ENCODE measurements at places on chromosomes 7 and 10.

DNA sequence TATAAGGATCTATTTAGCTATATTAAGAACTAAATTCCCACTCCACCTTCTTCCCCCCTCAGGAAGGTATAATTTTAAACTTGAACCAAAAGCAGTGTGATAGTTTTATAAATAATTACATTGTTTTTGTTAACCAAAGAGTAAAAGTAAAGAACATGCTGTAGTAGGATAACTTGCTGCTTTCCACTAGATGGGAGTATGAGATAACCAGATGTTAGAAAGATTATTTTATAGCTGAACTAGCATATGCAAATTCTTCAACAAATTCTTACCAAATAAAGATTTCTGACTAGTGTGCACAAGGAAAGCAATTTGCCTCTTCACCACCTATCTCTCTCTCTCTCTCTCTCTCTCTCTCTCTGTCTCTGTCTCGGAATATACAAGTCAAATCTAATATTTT lies 31.8 kb downstream of the TES start:
- no peak for DNase-seq

GRCh38 chr7:149310113-149310836 lies 48.3 kb downstream of the ZNF783 start:
- DNase-seq = peak; percentile 44

GRCh38 chr7:100492738-100493475 lies 9.2 kb downstream of the NYAP1 start:
- no peak for DNase-seq

DNA sequence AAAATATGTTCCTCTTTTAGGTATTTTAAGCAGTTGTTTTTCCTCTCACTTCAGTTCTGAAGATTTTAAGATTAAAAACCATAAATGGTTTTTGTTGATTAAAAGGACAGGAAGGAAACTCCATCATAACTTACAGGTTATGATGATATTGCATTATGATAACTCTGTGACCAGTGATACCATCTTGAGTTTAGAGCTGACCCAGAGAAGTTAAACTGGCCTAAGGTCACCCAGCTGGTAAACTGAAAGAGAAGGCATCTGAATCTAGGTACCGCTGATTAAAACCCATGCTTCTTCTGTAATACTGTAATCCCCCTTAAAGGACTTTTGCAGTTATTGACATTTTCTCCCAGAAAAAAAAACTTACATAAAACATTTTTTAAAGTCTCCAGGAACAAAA lies 29.6 kb downstream of the LOXL4 start:
- no peak for DNase-seq

GRCh38 chr7:4683043-4683883 lies 1.2 kb downstream of the FOXK1 start:
- DNase-seq = no peak

GRCh38 chr10:111347386-111348013 lies 270.7 kb downstream of the ADRA2A start:
- no peak for DNase-seq

DNA sequence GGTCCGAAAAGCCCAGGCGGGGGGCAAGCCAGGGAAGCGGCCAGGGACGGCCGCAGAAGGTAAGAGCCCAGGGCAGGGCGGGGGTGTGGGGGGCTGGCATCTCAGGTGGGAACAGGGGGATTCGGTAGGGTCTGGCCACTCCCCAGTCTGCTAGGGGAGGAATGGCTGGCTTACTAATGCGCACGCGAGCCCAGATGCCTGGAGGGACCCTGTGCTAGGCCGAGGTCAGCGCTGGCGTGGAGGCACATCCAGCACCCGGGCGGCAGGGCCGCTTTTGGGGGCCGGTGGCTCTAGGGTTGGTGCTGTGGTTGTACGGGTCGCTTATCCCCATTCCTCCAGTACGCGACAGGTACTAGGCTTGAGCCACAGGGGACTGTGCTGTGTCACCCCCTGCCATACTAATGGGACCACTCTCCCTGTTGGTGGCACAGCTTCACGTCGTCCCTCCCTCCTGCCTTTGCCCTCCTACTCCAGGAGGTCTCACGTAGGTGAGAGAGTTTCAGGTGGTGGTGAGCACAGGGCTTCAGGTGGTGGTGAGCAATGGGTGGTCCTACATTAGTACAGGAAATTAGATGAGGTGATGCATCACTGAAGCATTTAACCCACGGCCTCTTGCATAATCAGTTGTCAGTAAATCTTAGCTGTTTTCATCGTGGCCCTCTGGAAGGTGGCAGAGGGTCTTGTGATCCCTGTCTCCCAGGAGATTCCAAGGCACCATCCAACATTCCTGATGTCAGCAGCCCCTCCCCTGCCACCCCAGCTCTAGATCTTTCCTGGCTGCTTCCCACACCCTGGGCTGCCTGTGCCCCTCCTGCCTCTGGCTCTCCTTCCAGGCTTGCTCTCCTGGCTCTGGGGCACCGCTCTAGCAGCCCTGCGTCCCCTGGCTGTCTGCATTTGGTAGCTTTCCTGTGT lies 971 bp downstream of the AEBP1 start:
- no peak for DNase-seq

DNA sequence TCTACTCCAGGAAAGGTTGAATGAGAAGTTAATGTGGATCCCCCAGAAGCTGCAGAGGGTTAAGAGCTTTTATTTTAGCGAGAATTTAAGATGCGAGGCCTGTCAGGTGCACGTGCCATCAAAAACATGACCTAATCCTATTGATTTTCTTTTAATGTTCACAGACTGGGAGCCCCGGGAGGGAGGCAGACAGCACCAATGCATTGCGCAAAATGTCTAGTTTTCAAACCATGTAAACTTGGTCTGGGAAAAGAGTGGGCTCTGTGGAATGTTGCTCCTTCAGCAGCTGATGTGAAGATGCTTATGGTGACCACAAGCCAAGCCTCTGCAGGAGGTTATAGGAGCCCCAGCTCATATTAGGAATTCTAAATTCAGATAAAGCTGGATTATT lies 172.0 kb upstream of the ITGB1 start:
- peak; percentile 90 for DNase-seq

- no peak for DNase-seq
Measured at GRCh38 chr10:8130973-8131911, 76.8 kb downstream of the GATA3 start.

DNA sequence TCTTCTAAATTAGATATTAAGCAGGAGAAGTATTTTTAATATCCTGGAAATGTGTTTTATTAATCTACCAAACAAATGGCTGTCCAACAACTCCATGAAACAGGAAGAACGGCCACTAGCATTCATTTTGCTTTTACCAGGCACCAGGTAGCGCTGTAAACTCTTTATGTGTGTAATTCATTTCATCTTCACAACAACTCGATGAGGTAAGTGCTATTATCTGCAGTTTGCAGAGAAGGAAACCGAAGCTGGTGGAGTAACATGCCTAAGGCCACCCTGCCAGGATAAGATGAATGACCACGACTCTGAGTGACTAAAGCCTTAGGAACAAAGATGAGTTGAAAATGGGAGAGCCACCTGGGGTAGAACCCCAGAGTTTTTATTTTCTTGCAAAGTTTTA lies 101.2 kb downstream of the KIAA1217 start:
- no peak for DNase-seq

DNA sequence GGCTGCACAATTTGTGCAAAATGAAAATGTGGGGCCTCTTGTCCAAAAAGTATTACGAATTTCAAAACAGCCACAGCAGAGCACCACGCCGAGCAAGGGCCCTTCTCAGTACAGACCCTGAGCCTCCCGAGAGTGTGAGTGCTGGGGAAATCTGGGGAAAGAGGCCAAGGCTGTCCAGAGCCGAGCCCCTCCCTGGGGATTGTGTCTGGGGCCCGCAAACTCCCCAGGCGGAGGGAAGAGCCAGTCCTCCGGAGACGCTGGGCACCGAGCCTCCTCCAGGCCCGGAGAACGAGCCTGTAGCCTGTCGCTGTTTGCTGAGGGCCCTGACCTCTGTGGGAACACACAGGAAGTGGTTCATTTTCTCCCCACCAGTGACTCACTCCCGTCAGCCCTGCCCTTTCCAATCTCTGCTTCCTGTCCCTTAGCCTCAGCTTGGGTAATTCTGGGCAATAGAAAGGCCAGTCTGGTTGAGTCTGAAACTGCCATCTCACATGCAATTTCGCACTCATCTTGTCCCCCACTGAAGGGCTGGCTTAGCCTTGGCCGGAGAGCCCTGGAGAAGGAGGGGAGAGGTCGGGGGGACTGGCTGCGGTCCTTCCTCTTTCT lies 19.5 kb upstream of the GNA12 start:
- DNase-seq = peak; percentile 64

DNA sequence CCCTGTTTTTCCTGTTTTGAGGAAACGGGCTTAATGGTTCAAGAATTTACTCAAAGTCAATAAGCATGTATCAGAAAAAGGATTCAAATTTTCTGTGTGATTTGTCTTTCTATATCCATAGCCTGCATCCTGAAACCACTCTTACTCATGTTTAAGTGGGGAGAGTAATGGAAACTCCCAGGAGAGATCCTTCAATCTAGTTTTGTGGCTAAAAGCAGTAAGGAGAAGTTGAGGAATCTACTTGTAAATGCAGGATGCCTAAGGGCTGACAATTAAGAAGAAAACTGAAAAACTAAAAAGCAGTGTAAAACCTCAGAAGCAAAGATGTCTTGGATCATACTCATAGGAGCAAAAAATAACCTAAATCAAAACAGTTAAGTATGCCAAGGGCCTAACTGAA lies 68.1 kb upstream of the GRID1 start:
- DNase-seq = no peak

GRCh38 chr7:141262101-141263090 lies 188.5 kb downstream of the TMEM178B start:
- no peak for DNase-seq

DNA sequence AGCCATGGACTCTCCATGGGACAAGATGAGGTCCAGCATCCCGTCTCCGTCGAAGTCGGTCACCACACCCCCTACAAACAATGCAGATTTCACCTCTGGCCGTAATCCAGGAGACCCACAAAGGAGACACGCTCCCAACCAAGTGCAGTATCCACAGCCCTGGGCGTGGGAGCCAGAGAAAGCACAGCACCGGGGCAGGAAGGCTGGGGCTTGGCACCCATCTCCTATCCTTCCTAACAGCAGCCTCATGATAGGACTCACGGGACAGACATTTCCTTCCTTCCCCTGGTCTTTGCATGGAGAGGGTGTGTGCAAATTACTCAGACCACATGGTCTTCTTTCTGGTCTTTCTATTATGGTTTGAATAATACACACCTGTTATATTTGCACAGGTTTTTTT lies 46.3 kb downstream of the GOLGA7B start:
- no peak for DNase-seq

- DNase-seq = peak; percentile 83
Measured at GRCh38 chr10:70331486-70332268, 47.9 kb upstream of the NPFFR1 start.

DNA sequence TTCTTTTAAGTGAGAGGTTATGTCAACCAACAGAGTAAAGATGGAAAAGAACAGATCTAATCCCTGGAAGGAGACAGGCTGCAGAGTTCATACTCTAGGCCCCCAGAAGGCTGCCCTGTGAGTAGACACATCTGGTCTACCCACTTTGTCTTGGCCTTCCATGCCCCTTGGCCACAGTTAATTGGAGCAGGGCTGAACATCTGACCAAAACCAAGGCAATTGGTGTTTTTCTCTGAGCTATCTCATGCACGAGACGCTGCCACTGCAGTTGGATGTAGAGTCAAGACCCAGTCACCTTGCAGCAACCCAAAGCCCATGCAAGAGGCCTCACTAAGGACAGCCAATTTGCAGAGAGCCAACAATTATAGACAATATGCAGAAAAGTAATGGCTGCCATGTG lies 9.0 kb downstream of the MYOF start:
- no peak for DNase-seq

GRCh38 chr7:36137258-36137657 lies 15.8 kb upstream of the EEPD1 start:
- DNase-seq = no peak

DNA sequence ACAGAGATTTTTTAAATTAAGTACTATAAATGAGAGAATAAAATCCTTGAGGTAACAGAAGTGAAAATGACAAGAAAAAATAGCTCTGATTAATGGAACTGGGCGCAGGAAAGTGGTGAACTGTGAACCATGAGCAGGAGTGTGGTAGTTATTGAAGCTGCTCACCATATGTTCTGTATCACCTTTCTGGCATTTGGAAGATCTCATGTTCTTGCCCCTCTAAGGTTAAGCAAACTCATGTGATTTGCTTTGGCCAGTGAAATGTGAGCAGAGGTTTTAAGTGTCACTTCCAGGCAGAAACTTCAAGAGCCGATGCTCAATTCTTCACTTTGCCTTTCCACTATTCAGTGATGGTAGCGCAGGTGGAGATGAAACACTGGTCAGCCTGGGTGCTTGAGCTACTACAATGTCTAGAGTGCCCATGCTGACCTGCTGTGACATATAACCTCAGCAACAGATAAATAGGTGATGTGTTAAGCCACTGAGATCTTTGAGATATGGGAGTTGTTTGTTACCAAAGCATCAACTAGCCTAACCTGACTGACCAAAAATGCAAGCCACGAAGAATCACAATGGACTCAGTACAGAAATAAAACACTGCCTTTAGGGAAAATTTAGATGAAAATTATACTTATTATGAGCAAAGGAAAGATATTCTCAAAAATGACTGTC lies 18.4 kb downstream of the MTPAP start:
- no peak for DNase-seq

- no peak for DNase-seq
Measured at GRCh38 chr7:42014625-42015618, 222.1 kb downstream of the GLI3 start.

- DNase-seq = no peak
Measured at GRCh38 chr10:78981970-78982281, 86.8 kb upstream of the ZMIZ1 start.

DNA sequence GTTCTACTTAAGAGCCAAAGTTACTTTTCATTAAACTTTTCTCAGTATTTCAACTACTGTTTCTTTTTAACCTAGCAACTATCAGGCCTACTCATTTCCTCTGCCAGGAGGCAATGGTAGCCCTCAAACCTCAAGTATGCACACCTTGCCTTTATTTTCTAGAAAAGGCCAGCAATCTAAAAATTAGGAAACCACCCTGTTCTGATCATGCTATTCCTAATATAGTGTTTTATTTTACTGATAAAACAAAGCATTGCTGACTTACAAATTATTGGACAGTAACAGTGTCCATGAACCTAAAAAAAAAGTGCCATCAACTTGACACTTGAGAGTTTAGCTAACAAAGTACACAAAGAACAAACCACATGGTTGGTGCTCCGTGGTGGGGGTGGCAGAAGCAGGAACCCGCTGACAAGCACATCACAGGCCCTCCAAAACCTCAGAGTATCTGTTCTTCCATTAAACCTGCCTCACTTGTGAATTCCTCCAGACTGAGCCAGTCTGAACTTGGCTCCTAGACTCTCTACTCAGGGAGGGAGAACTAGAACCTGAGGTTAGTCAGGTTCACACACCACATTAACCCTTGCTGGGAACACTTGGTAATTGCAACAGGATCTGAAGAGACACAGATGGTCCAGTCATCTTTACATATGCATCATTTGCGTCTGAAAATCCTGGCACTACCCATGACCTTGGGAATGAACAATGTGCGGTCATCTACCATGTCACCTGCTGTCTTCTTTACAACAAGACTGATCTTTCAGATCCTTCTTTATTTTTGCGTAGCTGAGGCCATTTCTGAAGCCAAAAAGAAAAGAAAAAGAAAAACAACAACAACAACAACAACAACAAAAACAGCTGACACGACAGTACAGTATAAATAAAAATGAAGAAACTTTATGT lies 31.9 kb downstream of the PIP4K2A start:
- DNase-seq = no peak

- DNase-seq = no peak
Measured at GRCh38 chr7:150863946-150864345, 11.6 kb downstream of the AOC1 start.
